Activated T-helper 1 cell treated with anti-CD3 and anti-CD28 coated beads, Interleukin-2, amount 50 U/mL, for 16 hours (primary cell): ENCODE measurements at places on chromosomes 5 and 9.

GRCh38 chr5:98827161-98827560, 53.7 kb downstream of the RGMB start:
- DNase-seq = no peak

GRCh38 chr5:32143617-32144377, 30.3 kb downstream of the GOLPH3 start:
- no peak for DNase-seq

DNA sequence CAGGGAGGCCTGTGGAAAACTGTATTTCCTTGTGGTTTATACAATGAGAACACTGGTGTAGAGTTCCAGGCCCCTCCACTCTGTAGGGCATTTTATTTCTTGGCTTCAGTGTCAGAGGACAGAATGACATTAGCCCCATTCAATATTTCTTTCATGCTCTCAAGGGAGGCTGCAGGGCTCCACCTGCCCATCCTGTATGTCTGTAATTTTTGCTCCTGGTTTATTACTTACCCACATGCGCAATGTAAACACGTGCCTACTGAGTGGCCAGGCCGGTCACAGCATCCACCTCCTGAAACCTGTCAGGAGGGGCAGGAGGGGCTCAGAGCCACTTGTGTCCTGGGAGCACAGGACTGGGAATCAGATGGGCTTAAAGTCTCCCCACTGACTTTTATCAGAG, 82.4 kb downstream of the GADD45G start:
- DNase-seq = no peak

GRCh38 chr5:14667290-14667689, 2.8 kb downstream of the OTULIN start:
- no peak for DNase-seq

DNA sequence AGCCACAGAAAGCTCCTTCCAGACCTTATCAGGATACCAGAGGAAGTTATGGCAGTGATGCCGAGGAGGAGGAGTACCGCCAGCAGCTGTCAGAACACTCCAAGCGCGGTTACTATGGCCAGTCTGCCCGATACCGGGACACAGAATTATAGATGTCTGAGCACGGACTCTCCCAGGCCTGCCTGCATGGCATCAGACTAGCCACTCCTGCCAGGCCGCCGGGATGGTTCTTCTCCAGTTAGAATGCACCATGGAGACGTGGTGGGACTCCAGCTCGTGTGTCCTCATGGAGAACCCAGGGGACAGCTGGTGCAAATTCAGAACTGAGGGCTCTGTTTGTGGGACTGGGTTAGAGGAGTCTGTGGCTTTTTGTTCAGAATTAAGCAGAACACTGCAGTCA, 70.8 kb upstream of the ENTREP1 start:
- no peak for DNase-seq
